ENCODE measurements at places on chromosomes 5 and 9.

GRCh38 chr9:132531195-132531594 is 51.2 kb upstream of the BARHL1 start:
- DNase-seq, result no peak

DNA sequence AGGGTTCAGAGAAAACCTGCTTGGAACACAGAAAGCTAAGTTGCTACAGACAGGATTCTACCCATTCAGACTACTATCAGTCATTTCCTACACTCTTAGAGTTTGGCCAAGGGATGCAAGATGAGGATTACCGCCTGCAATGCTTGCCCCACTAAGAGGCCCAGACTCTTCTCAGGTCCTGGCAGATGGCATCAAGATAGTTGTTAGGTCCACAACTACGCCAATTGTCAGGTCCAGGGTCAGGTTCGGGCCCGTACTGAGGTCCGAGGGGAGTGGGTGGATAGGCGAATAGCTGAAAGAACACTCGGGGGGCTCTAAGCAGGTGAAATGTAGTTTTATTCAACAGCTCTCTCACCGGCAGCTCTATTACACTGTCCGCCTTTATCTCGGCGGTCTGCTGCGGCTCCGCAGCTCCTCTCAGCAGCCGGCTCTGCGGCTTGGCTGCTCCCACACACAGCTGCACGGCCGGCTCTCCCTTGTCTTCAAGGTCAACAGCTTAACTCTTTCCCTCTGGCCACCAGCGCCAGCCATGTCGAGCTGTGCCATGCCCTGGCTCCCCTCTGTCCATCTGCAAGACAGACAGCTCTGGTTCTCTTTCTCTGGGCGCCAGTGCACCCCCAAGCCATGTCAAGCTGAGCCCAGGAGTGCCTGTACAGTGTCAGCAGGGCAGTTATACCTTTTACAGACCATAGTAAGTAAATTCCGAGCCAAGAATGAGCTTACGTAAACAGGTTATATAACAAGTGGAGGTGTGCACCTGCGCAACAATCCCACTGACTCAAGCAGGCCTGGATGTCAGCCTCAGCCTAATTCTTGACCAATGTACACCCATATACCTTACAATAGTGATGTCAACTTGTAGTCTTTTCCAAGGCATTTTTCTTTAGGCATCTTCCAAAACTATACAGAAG is 24.0 kb downstream of the ENC1 start:
- no peak for DNase-seq

- no peak for DNase-seq
Observed at GRCh38 chr5:10681731-10682679, 79.0 kb downstream of the DAP start.

DNA sequence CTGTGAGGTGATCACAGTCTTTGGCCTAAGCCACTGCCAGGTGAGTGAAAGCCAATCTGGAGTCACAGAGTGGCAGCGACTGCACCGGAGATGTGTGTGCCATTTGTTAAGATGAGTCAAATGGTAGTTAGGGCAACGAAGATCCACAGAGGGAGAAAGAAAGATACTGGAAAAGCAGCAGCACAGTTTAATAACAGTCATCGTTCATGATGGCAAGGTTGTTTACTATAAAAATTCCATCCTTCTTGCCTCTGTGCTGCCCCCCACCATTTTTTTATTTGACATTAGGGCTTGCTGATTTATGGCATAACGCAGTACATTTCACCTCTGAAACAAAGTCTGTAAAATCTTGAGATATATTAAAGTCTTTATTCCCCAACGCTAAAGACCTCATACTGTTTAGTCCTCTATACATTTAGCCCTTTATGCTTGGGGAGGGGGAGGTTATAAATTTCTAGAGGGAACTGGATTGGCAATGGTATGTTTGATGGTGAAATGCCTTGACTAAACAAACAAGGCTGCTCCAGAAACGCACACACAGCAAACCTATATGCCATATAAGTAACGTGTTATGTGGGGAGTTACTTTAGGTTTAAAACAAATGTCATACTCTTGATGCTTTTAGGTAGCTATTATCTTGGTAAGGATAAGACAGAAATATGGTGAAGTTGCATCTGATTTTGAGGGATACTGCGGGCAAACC is 55.8 kb upstream of the ABL1 start:
- DNase-seq, result no peak

DNA sequence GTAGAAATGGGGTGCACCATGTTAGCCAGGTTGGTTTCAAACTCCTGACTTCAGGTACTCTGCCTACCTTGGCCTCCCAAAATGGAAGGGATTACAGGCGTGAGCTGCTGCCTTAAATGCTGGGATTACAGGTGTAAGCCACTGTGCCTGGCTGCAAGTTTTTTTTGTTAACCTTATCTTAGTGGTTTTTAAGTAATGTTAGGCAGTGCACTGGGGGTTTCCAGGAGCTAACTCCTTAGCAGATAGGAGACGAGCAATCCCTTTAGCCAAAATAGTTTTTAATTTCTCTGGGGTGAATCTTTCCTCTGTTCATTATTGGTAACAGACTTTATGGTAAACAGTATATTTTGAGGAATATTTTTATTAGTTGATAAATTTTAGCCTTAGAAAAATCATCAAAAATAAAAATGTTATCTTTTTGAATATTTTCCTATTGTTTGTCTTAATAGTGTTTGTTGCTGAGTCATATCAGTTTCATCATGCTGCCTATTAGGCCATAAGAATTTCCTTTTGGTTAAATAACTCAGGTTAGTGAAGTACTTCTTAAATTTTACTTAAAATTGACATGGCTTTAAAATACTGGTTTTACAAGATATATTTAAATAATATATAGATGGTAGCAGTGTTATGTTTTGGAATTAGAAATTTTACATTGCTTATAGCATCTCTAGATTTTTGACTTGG is 37.9 kb downstream of the LMNB1 start:
- no peak for DNase-seq

- DNase-seq, result no peak
Observed at GRCh38 chr9:12838546-12838945, 63.7 kb downstream of the LURAP1L start.

DNA sequence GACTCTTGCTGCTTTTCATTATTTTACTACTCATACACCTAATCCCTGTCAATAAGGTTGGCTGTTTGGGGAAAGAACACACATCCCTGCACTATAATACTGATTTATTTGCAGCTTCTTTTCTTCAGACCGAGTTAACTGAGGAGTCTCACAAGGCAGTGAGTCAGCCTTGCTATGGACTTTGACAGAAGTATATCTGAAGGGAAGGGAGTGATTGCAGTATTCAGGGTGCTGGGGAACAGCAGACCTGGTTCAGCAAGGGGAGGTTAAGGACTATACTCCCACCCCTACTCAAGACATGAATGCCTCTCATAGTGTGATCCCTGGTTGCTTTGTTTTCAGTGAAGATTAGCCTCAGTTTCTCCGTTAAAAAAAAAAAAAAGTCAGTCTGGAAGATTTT is 99.8 kb downstream of the TLE4 start:
- no peak for DNase-seq

- DNase-seq, result no peak
Observed at GRCh38 chr5:33688066-33688465, 203.7 kb downstream of the ADAMTS12 start.

- DNase-seq, result no peak
Observed at GRCh38 chr5:88672644-88673252, 210.2 kb downstream of the MEF2C start.

DNA sequence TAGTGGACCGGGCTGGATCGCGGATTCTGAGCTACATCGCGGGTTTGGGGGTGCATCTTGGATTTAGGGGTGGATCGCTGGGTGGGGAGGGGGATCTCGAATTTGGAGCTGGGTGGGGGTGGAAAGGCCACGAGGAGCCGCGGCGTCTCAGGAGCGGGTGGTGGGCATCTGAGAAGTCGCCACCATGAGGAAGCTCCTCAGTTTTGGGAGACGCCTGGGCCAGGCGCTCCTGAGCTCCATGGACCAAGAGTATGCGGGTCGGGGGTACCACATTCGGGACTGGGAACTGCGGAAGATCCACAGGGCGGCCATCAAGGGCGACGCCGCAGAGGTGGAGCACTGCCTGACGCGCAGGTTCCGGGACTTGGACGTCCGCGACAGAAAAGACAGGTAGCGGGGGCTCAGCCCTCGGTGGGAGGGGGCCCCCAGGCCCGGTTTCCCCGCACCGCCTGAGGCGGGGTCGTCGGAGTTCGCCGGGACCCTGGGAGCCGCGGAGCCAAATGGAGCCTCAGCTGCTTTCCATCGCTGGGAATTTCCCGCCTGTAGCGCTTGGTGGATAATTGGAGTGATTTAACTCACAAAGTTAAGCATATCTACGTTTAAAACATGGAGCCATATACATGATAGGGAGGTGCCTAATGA is 376 bp downstream of the ANKRD18B start:
- DNase-seq, result no peak

DNA sequence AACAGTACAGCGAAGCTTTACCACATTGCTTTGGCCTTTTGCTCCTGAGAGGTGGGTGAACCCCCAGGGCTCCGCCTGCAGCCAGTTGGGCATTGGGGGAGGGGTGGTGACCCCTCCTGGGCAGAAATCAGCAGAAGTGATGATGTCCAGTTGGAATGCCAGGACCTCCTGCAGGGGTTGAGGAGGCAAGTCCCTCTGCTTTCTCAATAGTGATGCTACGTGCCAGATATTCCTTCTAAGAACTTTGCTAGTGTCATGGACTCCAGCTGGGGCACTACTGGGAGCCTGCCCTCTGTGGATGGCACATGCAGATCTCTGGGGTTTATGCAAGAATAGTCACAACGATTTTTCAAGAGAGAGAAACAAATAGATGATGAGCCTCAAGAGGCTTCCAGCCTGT is 95.6 kb downstream of the NDFIP1 start:
- DNase-seq, result no peak

DNA sequence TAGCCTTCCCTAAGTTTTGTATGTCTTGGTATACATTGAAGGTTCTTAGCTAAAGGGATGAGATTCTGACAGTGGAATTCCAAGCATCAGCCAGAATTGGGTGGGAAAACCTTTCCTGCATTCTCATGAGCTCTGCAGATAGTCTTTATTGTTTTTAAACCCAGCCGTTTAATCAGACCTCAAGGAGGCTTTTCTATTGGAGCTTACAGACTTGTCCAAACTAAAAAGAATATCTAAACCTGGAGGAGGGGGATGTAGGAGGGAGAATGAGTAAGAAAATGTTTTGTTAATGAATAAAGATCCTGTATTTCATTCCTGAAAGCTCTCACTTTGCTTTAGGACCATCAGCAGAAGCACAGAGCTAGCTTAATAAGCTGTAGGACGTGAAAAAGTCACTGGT is 41.7 kb downstream of the EBF1 start:
- no peak for DNase-seq

- DNase-seq, result no peak
Observed at GRCh38 chr5:96506376-96506775, 73.3 kb upstream of the PCSK1 start.

GRCh38 chr5:110832683-110833082 is 93.9 kb downstream of the SLC25A46 start:
- DNase-seq, result no peak

- no peak for DNase-seq
Observed at GRCh38 chr5:18744441-18744840, 1110.2 kb downstream of the TAF11L14 start.

GRCh38 chr5:593511-593910 is 18.6 kb upstream of the CEP72 start:
- DNase-seq, result no peak

GRCh38 chr9:109245310-109245897 is 75.5 kb downstream of the EPB41L4B start:
- DNase-seq, result no peak

DNA sequence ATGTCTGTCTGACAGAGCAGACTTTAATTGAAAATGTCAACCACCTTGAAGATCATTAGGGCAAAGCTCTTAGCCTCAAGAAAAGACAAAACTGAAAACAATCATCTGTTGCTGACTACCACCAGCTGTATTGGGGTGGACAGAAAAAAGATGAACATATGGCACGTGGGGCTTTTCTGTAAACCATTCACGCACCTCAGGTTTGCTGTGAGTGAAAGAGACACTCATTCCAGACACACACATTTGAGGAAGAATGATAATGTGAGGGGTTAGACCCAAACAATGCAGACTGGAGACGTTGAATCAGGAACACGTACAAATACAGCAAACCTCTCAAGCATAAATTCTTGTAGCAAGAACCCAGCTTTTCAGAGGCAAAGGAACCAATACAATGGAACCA is 158.7 kb downstream of the EBF1 start:
- no peak for DNase-seq

DNA sequence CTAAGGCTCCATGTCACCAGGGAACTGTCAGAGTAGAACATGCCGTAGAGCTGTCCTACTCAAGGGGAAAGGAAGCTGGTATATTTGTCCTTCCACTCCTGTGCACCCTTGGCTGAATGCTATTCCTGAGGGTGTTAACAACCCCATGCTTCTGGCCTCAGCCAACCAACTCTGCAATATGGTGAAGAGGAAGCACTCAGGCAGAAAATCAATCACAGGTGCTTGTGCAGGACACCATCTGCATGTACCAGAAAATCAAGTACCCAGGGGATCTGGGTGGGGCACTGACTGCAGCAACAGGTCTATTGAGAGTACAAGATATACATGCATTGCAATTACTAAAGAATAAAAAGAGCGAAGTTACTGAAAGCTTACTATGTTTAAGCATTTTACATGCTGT is 51.4 kb upstream of the NEK6 start:
- DNase-seq, result no peak

DNA sequence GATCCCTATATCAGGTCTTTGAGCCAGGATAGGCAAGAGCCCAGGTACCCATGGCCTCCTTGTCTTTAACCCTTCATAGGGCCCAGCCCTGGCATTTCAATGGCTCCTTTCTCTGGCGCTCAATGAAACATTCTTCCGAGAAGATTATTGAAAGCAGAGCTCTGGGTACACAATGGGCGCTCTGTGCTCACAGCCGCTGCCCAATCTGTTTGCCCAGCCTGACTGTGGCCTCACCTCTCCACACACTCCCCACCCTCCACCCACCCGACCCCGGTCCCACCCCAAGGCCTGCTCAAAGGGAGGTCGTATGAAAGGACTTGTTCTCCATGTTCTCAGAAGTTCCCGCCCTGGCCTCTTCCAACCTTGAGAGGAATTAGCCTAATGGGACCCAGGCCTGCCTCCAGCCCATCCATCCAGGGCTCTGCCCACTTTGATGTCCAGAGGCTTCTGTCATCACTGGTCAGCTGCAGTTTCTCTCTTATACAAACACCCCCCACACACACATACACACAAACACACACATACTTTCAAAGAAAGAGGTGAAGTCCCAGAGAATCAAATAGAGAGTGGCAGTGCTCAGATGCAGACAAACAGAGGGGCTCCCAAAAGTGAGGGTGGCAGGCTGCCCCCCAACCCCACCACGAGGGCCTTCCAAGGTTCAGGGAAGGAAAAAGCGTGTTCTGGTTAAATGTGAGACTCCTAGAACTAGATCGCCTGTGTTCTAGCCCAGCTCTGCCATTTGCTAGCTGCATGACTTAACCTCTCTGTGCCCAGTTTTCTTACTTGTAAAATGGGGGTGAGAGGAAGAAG is 5.1 kb upstream of the ARSI start:
- no peak for DNase-seq

- no peak for DNase-seq
Observed at GRCh38 chr5:154534457-154535050, 56.5 kb upstream of the HAND1 start.

All from CD4-positive, alpha-beta T cell treated with Interleukin-1 beta for 1 hour (primary cell).